ENCODE measurements at places on chromosomes 2 and 18.

- no peak for DNase-seq
These were observed 280.5 kb downstream of the TCF4 start for GRCh38 chr18:55307505-55307904.

GRCh38 chr2:200239216-200239615, 67.3 kb upstream of the SPATS2L start:
- no peak for DNase-seq

DNA sequence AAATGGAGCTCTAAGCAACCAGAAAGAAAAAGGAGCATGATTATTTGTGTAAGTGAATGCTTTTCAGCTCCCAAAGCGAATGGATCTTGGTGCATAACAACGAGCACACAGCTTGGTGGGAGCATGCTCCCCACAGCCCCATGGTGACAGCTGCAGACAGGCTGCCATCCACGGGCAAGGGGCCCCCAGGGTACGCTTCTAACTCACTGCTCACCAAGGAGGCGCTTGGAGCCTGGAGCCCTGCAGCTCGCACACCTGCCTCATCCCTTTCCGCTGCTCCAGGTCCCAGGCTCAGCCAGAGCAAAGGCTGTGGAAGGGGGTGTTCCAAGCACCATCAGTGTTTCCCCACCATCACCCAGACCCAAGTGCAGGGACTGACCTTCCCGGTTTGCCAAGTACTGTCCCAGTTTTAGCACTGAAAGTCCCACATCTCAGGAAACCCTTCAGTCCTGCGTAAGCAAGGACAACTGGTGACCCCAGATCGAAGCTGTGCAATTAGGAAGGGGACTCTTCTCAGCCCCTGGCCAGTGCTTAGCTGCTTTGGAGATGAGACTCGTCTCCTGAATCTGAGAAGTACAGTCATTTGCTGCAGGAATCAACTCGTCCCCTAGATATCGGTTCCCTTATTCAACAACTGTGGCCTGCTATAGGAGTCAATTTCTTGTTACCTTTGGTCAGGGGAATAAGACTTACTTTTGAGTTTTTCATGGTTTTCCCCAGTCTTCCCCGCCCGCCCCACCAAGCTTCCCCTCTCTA, 50.0 kb upstream of the ATG16L1 start:
- no peak for DNase-seq

GRCh38 chr2:196399722-196400691, 228.6 kb upstream of the STK17B start:
- DNase-seq: no peak

DNA sequence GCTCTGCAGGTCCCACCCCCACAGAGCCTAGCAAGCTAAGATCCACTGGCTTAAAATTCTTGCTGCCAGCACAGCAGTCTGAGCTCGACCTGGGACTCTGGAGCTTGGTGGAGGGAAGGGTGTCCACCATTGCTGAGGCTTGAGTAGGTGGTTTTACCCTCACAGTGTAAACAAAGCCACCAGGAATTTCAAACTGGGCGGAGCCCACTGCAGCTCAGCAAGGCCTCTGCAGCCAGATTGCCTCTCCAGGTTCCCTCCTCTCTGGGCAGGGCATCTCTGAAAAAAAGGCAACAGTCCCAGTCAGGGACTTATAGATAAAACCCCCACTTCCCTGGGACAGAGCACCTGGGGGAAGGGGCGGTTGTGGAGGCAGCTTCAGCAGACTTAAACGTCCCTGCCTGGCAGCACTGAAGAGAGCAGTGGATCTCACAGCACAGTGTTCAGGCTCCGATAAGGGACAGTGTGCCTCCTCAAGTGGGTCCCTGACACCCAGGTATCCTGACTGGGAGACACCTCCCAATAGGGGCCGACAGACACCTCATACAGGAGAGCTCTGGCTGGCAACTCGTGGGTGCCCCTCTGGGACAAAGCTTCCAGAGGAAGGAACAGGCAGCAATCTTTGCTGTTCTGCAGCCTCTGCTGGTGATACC, 20.0 kb upstream of the NEMP2 start:
- no peak for DNase-seq

DNA sequence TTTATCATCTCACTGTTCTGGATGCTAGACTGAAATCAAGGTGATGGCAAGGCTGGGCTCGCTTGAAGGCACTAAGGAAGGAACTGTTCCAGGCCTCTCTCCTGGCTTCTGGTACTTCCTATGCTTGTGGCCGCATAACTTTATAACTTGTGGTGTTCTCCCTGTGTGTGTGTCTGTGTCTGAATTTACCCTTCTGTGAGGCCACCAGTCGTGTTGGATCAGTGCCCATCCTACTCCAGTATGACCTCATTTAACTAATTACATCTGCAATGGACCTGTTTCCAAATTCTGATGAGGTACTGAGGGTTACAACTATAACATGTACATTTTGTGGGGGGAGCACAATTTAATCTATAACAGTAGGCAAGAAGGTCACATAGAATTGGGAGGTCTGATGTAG, 41.6 kb downstream of the LYPD6B start:
- no peak for DNase-seq

DNA sequence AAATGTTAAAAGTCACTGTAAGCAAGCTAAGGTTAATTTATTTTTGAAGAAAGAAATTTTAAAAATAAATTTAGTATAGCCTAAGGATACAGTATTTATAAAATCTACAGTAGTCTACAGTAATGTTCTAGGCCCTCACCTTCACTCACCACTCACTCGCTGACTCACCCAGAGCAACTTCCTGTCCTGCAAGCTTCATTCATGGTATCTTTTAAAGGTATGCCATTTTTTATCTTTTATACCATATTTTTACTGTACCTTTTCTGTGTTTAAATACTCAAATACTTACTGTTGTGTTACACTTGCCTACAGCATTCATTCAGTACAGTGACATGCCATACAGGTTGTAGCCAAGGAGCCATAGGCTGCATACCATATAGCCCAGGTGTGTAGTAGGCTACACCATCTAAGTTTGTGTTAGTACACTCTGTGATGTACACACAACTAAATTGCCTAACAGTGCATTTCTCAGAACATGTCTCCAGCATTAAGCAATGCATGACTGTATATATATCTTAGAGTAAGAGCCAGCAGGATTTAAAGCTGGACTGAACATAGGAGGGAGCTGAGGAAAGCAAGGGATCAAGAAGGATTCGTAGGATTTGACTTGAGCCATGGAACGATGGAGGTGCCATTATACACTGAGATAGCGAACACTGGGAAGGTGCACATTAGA, 83.1 kb upstream of the KLF7 start:
- no peak for DNase-seq

DNA sequence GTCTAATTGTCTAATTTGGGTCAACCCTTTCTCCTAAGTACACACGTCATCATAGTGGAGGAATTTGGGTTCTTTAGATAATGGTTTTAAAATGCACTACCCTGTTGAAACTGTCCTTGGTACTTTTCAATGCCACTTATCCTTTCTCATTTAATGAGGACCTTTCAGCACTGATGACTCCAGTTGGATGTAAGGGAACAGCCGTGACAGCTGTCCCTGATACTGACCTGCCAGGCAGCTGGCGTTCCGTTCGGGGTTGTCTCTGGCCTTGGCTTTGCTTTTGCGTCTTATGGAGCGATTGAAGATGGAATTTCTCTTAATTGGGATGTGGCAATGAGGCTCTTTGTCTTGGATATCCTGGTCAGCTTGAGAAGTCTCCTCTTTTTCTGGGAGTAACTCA, 38.7 kb downstream of the NGEF start:
- DNase-seq: no peak

DNA sequence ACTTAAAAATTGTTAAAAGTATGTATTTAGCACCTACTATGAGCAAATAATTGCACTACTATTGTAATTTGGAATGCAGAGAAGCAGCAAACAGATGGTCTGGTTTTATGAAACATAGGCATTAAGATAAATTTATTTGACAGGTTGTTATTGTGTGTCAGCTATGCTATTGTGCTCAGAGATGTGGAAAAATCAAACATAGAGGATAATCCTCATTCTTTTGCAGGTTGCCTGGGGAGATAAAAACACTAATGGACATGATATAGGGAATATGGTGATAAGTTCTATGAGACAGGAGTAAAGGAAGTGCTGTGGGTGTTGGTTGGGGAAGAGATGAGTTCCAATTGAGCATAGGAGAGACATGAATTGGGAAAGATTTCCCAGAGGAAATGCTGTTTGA, 71.3 kb downstream of the PPP1R1C start:
- DNase-seq: no peak

DNA sequence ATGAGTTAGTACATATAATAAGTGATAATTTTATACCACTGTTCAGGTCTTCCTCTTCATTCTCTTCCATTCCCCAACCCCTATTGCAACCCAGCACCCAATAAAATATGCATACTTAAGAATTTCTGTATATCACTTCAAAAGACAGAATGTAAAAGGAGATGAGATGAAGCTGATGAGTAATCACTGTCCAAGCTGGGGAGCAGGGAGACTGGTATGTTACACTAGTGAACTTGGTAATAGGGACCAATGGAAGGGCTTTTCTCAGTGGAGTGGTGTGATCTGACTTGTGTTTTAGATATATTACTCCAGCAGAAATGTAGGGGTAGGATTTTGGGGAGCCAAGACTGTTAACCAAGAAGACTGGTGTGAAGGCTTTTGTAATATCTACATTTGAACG, 18.0 kb upstream of the ARHGAP28 start:
- no peak for DNase-seq

GRCh38 chr2:206062724-206063123, 23.2 kb downstream of the INO80D start:
- no peak for DNase-seq

All from cortex of kidney (tissue), 1 donor.